ENCODE measurements at places on chromosomes 11 and 22.

- DNase-seq = no peak
Measured at GRCh38 chr11:8792710-8793109, 110.1 kb downstream of the RPL27A start.

GRCh38 chr11:71145988-71146824, 106.2 kb downstream of the SHANK2 start:
- no peak for DNase-seq

- DNase-seq = no peak
Measured at GRCh38 chr22:45336971-45337431, 27.3 kb downstream of the FAM118A start.

DNA sequence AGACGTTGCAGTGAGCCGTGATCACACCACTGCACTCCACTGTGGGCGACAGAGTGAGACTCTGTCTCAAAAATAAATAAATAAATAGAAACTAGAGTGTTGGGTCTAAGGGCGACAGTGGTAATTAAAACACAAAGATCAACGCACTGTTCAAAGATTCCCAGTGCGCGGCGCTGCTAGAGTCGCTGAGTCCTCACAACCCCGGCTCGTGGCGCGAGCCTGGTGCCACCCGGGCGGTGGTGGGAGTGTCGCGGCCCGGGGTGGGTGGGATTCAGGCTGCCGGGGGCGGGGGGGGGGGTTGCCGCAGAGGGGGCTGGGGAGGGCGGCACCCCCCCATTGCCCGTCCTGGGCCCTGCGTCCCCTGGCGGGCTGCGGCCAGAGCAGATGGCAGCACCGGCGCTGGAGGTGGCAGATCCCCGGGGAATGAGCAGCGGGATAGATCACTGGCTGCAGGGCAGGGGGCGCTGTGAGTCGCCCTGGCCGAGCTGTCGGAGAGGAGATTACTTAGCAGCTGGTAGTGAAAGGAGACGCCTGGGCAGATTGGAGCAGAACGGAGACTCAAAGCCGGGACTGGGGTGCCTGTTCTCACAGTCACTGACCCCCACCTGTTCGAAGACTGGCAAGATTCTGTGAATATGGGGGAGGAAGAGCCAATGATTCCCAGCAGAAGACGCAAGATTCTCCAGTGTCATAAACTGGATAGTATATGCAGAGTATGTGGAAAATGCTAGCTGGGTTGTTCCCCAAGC, 30.2 kb upstream of the APOBEC3A start:
- DNase-seq = peak; percentile 80

- DNase-seq = peak; percentile 84
Measured at GRCh38 chr11:9663699-9664275, at the start of gene SWAP70. TSS of gene SWAP70 (plus strand) at chr11:9664077. CDS start at chr11:9664180, 103 bp downstream.

DNA sequence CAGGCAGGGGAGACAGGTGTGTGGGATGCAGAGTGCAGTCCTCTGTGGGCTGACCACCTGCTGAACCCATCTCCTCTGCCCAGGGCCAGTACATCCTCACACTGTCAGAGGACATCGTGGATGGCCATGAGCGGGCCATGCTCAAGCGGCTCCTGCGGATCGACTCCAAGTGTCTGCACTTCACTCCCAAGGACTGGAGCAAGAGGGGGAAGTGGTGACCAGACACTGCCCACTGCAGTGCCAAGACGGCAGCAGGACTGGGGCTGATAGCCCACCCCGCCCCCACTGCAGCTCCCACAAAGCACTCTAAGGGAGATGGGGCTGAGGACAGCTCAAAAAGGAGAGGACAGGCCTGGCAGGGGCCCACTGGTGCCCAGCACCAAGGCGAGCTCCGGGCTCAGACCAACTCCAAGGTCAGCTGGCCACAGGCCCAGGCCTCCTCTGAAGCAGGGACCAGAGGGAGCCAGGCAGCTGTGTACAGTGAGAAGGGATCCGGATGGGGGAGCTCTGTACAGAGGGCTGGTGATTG, 1.6 kb downstream of the RNASEH2C start:
- DNase-seq = no peak

DNA sequence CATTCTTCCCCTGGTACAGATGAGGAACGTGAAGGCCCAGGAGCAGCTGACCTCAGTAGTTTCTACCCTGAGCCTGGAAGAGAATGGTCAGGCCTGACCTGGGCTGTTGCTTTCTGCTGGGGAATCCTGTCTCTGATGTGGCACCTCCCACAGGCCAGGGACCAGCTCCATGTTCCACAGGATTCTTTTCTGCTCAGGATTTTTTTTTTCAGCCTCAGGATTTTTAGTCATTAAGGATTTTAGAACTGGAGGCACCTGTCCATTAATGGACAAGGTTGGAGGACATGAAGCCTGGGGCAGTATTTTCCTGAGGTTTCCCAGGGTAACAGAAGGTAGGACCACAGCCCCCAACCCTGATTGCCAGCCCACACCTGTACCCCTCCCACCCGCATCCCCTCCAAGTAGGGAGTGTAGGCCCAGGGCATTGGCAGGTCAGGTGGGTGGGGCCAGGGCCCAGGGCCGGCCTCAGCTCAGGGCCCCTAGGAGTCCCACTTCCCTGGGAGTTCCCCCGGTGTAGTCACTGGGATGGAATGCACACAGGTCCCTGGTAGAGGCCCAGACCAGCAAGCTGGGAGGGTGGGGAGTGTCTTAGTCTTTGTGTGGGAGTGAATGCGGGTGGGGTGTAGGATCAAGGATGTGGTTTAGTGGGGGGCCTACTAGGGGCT, 16.1 kb downstream of the BIK start:
- DNase-seq = no peak

DNA sequence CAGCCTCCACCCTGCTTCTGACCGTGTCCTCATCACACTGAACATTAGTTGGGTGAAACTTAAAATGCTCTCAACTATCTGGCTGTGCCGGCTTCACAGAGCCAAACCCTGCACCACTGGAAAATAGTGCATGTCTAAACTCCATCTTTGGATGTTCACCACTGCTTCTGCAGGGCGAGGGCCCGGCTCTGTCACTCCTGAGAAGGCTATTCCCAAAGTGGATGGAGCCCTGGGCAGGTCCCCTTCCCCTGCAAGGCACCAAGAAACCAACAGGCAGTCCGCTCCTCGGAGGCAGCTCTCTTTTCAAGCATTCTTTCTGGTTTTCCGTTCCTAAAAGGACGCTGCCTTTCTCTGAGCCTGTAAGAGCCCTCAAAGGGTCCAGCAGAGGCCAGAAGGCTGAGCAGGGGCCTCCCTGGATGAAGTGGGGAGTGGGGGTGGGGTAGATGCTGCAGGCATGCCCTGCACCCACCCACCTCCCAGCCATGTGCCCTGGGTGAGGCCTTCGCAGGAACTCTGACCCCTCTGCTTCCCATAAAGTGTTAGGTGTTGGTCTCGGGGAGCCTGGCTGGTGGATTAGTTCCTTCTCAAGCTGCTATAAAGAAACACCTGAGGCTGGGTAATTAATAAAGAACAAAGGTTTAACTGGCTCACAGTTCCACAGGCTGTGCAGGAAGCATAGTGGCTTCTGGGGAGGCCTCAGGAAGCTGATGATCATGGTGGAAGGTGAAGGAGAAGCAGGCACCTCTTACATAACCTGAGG, 23.3 kb downstream of the LINC01488 start:
- DNase-seq = no peak

- DNase-seq = no peak
Measured at GRCh38 chr11:15157606-15158137, 42.9 kb downstream of the INSC start.

- DNase-seq = no peak
Measured at GRCh38 chr11:58887452-58887851, 42.9 kb upstream of the GLYATL2 start.

GRCh38 chr11:5626196-5626595, 1.4 kb downstream of the TRIM34 start:
- DNase-seq = no peak

DNA sequence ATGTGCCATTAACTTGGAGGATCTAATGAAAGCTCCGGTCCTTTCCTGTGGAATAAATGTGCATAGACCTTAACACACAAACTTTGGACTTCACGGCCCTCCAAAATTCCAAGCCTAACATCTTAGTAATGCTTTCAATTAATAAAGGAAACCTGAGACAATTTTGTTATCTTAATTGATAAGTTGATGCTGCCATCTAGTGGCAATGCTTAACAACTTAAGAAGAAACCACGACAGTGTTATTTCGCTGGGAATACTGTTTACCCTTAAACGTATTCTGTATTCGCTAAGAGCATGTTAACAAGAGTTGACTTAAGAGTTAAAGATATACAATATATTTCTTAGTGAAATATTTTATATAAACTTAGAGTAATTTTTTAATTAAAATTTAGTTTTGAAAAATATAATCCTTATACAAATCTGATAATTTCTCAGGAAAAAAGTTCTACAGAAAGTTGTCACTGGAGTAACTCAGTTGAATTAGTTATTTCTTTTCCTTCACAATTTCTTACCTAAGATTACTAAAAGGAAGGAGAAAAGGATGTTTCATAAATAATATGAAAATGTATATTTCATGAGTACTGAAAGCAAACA, 35.0 kb upstream of the OR9G4 start:
- DNase-seq = peak; percentile 15

- no peak for DNase-seq
Measured at GRCh38 chr11:32888805-32889204, 3.8 kb upstream of the QSER1 start.

- no peak for DNase-seq
Measured at GRCh38 chr22:37726241-37726887, 29.5 kb downstream of the TRIOBP start.
